ENCODE measurements at places on chromosomes 2 and 18.

DNA sequence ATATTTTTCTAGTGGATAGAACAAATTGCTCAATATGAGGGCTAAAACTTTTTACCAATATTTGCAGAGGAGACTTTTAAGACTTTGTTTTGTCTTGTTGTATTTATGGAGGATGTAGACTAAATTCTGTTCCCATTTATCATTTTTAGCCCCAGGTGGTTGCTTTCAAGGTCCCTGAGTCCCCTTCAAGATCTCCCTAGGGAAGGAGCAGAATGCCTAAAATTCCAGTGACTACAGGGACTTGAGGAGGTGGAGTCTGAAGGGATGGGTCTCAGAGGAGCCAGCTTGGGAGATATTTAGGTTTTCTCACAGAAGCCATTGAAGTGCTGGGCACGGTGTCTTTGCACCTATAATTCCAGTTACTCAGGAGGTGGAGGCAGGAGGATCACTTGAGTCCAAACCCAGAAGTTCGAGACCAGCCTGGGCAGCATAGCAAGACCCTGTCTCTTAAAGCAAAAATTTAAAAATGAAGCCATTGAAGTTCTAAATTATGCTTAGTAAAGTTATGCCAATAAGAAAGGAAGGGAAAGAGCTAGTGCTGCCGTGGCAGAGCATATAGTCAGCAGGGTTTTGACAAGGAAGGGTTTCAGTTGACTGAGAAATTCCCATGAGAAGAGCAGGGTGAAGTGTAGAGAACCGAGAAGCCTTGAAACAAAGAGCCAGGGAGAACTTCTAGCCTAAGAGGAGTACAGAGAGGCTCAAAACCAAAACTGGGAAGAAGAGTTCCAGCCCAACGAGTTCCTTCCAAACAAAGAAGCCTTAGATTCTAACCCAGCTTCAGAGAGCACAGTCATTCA, 43.4 kb downstream of the COMMD1 start:
- no peak for DNase-seq

- DNase-seq = no peak
Measured at GRCh38 chr18:76463872-76464271, 31.2 kb downstream of the ZNF516 start.

- DNase-seq = no peak
Measured at GRCh38 chr2:142483653-142484052, 352.8 kb upstream of the LRP1B start.

DNA sequence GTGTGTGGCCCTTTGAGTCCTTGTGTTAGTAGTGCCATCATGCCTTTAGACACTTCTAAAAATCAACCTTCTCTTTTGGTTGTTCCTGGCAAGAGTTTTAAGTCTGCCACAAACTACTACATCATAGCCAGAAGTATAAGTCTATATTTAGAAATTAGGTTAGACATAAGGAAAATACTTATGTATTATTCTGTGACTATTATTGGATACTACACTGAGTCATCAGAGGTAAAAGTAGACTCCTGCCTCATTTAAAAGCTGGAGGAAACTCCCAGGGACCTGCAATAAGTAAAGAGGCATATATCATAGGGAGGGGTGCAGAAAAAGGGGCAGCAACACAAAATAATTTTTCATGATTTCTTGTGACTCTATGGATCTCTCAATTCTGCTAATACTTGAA, 99.4 kb upstream of the OSR1 start:
- DNase-seq = no peak

DNA sequence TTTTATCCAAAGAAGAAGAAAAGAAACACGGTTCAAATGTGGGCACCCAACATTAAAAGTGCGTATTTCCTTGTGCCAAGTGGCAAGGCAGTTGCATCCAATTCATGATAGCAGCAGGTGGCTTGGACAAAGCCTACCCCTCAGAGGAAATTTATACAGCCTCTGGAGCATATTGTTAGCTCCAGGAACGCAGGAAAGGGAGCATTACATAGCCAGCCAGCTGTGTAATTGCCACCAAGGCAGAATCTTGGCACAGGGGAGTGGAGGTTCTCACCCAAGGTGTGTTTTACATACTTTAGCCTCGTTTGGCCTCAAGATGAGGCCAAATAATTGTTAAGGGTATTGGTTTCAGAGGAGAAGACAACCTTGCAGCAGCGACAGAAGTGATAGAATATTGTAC, 526.9 kb downstream of the TMEM182 start:
- DNase-seq = no peak

GRCh38 chr18:9775178-9775577, 67.1 kb downstream of the RAB31 start:
- DNase-seq = no peak

DNA sequence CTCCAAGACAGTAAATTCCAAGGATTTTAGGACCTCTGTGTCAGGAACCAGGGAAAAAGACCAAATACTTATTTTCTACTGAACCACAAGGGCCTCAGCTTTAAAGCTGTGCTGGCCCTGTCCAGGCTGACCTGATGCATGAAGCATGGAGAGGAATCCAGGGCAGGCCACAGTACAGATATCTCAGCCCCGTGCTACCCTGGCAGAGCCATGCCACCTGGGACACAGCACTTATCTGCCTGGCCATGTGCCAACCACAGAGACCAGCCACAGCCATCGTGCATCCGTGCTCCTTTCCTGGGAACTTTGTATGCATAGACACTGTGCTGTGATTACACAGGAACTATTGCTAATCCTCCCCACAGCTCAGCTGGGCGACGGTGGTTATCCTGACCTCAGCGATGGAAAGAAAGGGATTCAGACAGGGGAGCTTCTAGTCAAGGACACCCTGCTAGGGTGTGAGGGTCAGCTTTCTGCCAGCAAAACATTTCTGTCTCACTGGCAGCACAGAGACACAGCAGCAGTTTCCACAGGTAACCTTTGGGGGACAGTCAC, 687.4 kb upstream of the ID2 start:
- peak; percentile 77 for DNase-seq

- no peak for DNase-seq
Measured at GRCh38 chr18:35087726-35088125, 46.5 kb downstream of the MAPRE2 start.

DNA sequence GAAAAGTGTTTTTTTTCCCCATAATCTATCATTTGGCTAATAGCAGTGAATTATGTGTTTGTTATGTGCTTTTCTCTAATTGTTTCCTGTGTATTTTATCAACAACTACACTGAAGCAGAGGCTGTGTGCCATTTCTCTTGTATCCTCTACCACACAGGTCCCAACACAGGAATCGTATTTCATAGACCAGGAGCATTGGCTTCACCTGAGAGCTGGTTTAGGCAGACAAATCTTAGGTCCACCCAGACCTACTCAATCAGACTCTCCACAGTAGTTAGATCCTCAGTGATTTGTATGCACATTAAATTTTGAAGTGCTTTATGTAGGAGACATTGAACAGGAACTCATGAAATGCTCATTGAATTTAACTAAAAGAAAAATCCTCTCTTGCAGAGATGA, 109.2 kb downstream of the FSHR start:
- peak; percentile 72 for DNase-seq

- no peak for DNase-seq
Measured at GRCh38 chr2:58645017-58645416, 403.9 kb upstream of the FANCL start.

DNA sequence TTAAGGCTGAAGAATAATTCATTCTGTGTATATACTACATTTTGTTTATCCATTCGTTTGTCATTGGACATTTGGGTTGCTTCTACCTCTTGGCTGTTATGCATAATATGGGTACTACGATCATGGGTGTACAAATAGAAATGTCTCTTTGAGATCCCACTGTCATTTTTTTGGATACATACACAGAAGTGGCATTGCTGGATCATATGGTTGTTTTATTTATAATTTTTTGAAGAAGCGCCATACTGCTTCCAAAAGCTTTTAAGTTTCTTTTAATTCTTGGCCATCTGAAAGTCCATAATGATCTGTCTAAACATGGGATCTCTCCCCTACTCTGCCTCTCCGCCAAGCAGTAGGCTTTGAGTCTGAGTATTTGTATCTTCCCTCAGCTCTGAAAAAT, 18.6 kb downstream of the PPM1B start:
- no peak for DNase-seq
